ENCODE measurements at places on chromosomes 3 and 15. TPM values are rescaled to one million over a fixed set of nuclear protein-coding genes. Genes with fewer than 3 reads are reported as not detected.

Gene NANOGP8
- total RNA-seq = not detected

Gene MCF2L2
- 8.2 TPM for total RNA-seq

Gene TRMT10C
- total RNA-seq = 23.9 TPM

DNA sequence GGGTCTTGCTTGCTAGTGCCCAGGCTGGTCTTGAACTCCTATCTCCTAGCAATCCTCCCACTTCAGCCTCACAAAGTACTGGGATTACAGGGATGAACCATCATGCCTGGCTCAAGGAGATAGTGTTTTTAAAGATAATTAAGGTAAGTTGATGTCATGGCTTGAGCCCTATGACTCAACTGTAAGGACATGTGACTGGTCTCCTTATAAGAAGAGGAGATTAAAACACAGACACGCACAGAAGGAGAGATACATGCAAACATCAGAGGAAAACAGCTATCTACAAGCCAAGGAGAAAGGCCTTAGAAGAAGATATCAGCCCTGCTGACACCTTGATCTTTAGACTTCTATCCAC is 220.4 kb upstream of the GADL1 start:
- no peaks in the 10 kb centered on the region for H3K27me3 ChIP-seq
- no peak for DNase-seq
- no peak overlapping the region for H3K27ac ChIP-seq
- no peak overlapping the region for H3K4me3 ChIP-seq
- no peaks in the 10 kb centered on the region for H3K36me3 ChIP-seq
- H3K4me1 ChIP-seq = no peaks in the 10 kb centered on the region

Gene GOLGA8S
- 1.3 TPM for total RNA-seq

- H3K4me1 ChIP-seq = peaks cover 54% of the 10 kb centered on the region
- peak overlapping the region; percentile 79 for H3K27ac ChIP-seq
- peaks cover 3% of the 10 kb centered on the region for H3K27me3 ChIP-seq
- peak overlapping the region; percentile 47 for H3K4me3 ChIP-seq
- no peak for DNase-seq
Observed at GRCh38 chr3:125132815-125133214, 77.0 kb upstream of the HEG1 start.

Gene GPR62
- total RNA-seq = not detected

DNA sequence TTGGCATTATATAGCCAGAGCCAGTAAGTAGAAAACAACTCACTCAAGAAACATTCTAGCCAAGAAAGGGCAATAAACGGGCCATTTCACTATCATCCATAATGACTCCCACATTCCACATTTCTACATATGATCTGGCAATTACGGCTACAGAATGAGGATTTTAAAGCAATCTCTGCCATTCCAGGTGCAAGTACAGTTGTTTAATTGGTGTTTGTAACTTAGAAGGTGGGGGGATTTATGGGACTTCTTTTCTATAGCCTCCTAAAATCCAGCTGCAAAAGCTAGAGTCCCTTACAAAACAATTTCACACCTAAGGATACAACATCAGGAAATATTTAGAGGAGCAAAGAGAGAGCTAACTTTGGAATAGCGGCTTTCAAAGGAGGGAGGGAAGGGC is 295.4 kb upstream of the RORA start:
- H3K27me3 ChIP-seq = peaks cover 16% of the 10 kb centered on the region
- H3K36me3 ChIP-seq = no peaks in the 10 kb centered on the region
- H3K4me1 ChIP-seq = peaks cover 10% of the 10 kb centered on the region
- no peak overlapping the region for H3K27ac ChIP-seq
- DNase-seq = no peak

Gene LDHAL6B
- total RNA-seq = not detected

Gene SI
- not detected for total RNA-seq

Gene SLTM
- 130 TPM for total RNA-seq

DNA sequence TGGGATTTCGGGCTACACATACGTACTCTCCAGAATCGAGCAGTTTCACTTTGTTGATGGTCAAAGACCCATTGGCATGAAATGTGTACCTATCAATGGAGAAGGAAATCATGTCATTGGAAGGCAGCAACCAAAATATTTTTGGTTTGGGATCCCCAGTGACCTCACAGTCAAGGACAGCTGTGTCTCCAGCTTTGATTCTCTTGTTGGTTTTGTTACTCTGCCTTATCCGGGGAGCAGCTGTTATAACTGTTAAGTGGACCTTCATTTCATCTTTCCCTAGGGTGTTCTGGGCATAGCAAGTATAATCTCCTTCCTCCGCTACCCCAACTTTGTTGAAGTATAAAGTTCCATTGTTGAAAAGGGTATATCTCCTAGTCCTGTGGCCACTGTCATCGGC is 23.0 kb downstream of the IGSF10 start:
- no peak overlapping the region for H3K27ac ChIP-seq
- H3K4me3 ChIP-seq = no peak overlapping the region
- H3K27me3 ChIP-seq = peaks cover 6% of the 10 kb centered on the region
- DNase-seq = no peak

Gene TTLL3
- total RNA-seq = 85.7 TPM

Gene FANCD2OS
- total RNA-seq = not detected

DNA sequence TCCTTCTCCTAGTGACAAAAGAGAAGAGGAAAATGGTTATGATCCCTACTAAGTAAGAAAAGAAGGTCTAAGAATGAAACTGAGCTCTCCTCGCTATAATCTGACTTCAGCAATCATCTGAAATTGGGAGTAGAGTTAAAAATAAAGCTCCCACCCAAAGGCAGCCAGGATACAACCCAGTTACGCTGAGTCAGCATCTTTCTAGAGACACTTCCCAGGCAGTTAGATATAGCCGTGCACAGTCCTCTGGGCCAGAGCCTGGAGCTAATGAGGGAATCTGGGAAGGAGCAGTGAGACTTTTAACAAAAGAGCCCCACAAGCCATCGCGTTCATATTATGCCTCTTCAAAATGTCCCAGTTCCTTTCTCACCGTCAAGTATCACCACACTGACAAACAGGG is 39.1 kb upstream of the SETMAR start:
- H3K27ac ChIP-seq = no peak overlapping the region
- H3K27me3 ChIP-seq = no peaks in the 10 kb centered on the region
- H3K36me3 ChIP-seq = peaks cover 2% of the 10 kb centered on the region
- no peak overlapping the region for H3K4me3 ChIP-seq
- H3K4me1 ChIP-seq = no peaks in the 10 kb centered on the region

GRCh38 chr15:62212741-62213140 is 47.7 kb upstream of the C2CD4B start:
- peaks cover 3% of the 10 kb centered on the region for H3K36me3 ChIP-seq
- DNase-seq = no peak
- no peak overlapping the region for H3K4me3 ChIP-seq
- peaks cover 9% of the 10 kb centered on the region for H3K4me1 ChIP-seq

DNA sequence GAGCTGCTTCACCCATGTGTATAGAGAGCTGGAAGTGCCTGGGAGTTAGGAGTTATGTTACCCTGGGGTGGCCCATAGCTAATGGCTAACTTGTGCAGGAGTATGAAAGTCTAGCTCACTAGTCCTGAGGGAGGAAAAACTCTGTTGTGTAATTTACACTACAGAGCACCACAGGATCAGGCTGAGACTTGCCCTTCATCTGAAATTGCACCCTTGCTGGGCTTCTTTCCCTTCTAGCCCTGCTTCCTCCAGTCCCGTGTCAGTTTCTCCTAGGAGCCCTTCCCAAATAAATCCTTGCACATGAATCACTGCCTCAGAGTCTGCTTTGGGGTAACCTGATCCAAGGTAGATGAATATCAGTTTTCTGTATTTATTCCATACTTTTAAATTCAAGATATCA is 40.0 kb downstream of the CTXND1 start:
- H3K4me1 ChIP-seq = no peaks in the 10 kb centered on the region
- no peak overlapping the region for H3K4me3 ChIP-seq
- H3K27me3 ChIP-seq = peaks cover 23% of the 10 kb centered on the region
- no peak for DNase-seq

GRCh38 chr15:42919799-42920518 is 619 bp downstream of the TTBK2 start:
- H3K27ac ChIP-seq = peak overlapping the region; percentile 92
- H3K27me3 ChIP-seq = peaks cover 5% of the 10 kb centered on the region
- peak overlapping the region; percentile 98 for H3K4me3 ChIP-seq
- peaks cover 34% of the 10 kb centered on the region for H3K4me1 ChIP-seq
- peaks cover 9% of the 10 kb centered on the region for H3K36me3 ChIP-seq

Gene TEX55
- not detected for total RNA-seq

DNA sequence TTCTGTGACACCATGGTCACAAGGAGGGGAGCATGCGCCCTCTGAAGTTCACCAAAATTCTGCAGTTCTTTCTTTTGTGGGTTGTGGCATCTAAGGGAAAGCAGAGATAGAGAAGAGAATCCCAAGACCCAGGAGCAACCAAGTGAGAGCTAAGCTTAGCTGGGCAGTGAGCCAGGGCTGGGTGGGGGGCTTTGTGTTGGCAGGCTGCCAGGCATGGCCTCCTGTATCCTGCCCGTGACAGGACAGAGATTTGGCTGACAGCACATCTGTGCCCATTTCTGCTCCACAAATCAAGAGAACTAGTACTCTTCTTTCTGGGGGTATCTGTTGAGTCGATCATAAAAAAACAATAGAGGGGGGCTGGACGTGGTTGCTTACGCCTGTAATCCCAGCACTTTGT is 66.2 kb downstream of the NMNAT3 start:
- DNase-seq = no peak
- H3K4me3 ChIP-seq = no peak overlapping the region
- H3K36me3 ChIP-seq = no peaks in the 10 kb centered on the region
- H3K4me1 ChIP-seq = no peaks in the 10 kb centered on the region
- H3K27me3 ChIP-seq = no peaks in the 10 kb centered on the region
- no peak overlapping the region for H3K27ac ChIP-seq

Gene REC114
- total RNA-seq = not detected

Gene SERPINI1
- total RNA-seq = 1.9 TPM

Gene CELSR3
- 16.2 TPM for total RNA-seq

Gene SLC51B
- total RNA-seq = not detected

Gene SLC25A36
- total RNA-seq = 68.6 TPM

DNA sequence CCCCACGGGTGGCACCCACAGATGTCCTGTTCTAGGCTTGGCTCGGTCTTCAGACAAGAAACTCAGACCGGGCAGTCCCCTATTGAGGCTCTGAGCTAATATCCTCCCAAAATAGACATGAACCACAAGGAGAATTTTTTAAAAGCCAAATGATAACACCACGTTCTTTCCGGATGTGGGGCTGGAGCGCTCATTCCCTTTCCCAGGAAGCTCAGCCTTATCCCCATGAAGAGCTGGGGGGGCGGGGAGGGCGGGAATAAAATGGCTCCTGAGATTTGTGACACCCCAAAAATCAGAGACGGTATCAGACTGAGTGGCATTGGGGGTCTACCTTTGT is 1.1 kb downstream of the SLC6A1 start:
- H3K27ac ChIP-seq = no peak overlapping the region
- no peaks in the 10 kb centered on the region for H3K36me3 ChIP-seq
- peaks cover 5% of the 10 kb centered on the region for H3K4me1 ChIP-seq
- no peak for DNase-seq

Gene CLDN18
- total RNA-seq = not detected

GRCh38 chr3:69181592-69182211 is 59.3 kb upstream of the LMOD3 start:
- no peak for DNase-seq
- no peaks in the 10 kb centered on the region for H3K27me3 ChIP-seq
- no peak overlapping the region for H3K27ac ChIP-seq
- H3K36me3 ChIP-seq = peaks cover 41% of the 10 kb centered on the region

DNA sequence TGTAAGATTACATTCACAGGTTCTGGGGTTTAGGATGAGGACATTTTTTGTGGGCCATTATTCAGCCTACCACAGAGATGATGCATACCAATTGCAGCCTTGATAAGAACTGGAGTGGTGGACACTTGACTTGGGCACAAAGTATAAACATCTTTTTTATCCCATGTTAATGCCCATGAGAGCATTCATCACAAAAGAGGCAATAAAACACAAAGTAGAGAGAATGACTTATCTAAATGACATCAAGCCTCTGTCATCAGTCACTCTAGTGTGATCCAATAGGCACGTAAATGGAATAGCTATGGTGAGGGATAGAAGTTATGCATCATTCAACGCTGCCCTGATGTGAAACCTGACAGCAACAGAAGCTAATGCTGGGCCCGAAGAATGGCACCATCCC is 25.8 kb downstream of the VEPH1 start:
- no peaks in the 10 kb centered on the region for H3K4me1 ChIP-seq
- no peak for DNase-seq
- no peak overlapping the region for H3K4me3 ChIP-seq
- H3K36me3 ChIP-seq = no peaks in the 10 kb centered on the region

Gene CCRL2
- total RNA-seq = 13.5 TPM

Gene CHDH
- total RNA-seq = 0.11 TPM

GRCh38 chr3:87390821-87391220 is 114.4 kb upstream of the POU1F1 start:
- H3K4me1 ChIP-seq = no peaks in the 10 kb centered on the region
- no peaks in the 10 kb centered on the region for H3K27me3 ChIP-seq
- H3K27ac ChIP-seq = no peak overlapping the region
- H3K36me3 ChIP-seq = no peaks in the 10 kb centered on the region
- H3K4me3 ChIP-seq = no peak overlapping the region
- DNase-seq = no peak

Gene DAPK2
- 13.4 TPM for total RNA-seq
